ENCODE measurements at places on chromosomes 1 and 21. TPM values are rescaled to one million over a fixed set of nuclear protein-coding genes. Genes with fewer than 3 reads are reported as not detected.

CCDC181 gene
- not detected for total RNA-seq

S100A12 gene
- total RNA-seq, result not detected

SLC1A7 gene
- total RNA-seq, result 0.23 TPM

PLA2G2F gene
- total RNA-seq, result 0.18 TPM

CLCC1 gene
- 30.4 TPM for total RNA-seq

GRCh38 chr1:196063294-196063693 lies 544.9 kb downstream of the KCNT2 start:
- no peaks in the 10 kb centered on the region for H3K4me1 ChIP-seq
- H3K27ac ChIP-seq, result no peak overlapping the region
- DNase-seq, result no peak
- H3K27me3 ChIP-seq, result no peaks in the 10 kb centered on the region

DNA sequence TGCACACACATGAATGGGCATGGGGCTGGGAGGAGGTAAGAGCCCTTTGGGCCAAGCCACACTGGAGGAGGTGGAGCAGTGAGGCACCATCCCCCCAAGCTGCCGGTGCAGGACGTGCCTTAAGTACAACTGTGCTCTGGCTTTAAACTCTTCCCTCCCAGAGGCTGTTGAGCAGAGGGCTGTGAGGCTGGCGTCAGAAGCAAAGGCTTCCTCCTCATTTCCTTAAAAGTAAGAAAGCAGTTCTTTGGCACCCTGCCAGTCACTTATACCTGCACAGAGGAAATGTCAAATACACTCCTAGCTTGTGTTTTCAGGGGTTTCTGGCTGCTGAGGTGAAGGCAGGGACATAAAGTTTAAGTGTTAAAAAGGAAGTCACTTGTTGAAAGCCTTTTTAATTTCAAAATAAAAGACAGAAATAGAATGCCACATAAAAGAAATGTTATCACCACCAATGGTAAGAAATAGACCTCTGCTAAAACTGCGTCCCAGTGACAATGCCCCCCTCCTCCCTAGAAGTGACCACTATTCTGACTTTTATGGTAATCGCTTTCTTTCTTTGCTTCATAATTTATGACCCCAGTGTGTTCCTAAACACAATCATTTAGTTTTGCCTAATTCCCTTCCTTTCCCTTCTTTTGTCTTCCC lies 33.0 kb downstream of the LAMC2 start:
- H3K36me3 ChIP-seq, result peaks cover 55% of the 10 kb centered on the region
- H3K4me1 ChIP-seq, result no peaks in the 10 kb centered on the region
- no peak for DNase-seq
- H3K27me3 ChIP-seq, result no peaks in the 10 kb centered on the region

GRCh38 chr1:232302376-232303221 lies 327.3 kb downstream of the SIPA1L2 start:
- H3K4me3 ChIP-seq, result no peak overlapping the region
- H3K27me3 ChIP-seq, result no peaks in the 10 kb centered on the region
- no peak overlapping the region for H3K27ac ChIP-seq
- no peaks in the 10 kb centered on the region for H3K36me3 ChIP-seq
- no peak for DNase-seq
- H3K4me1 ChIP-seq, result peaks cover 14% of the 10 kb centered on the region

GRCh38 chr1:41918450-41919043 lies at the start of gene HIVEP3:
Gene HIVEP3, minus strand, starts transcription at chr1:41918922.
- no peaks in the 10 kb centered on the region for H3K27me3 ChIP-seq
- peaks cover 57% of the 10 kb centered on the region for H3K4me1 ChIP-seq
- peak within 1 kb of the TSS; percentile 77 for H3K27ac ChIP-seq
- DNase-seq, result peak; percentile 63
- H3K36me3 ChIP-seq, result no peaks in the 10 kb centered on the region

DNA sequence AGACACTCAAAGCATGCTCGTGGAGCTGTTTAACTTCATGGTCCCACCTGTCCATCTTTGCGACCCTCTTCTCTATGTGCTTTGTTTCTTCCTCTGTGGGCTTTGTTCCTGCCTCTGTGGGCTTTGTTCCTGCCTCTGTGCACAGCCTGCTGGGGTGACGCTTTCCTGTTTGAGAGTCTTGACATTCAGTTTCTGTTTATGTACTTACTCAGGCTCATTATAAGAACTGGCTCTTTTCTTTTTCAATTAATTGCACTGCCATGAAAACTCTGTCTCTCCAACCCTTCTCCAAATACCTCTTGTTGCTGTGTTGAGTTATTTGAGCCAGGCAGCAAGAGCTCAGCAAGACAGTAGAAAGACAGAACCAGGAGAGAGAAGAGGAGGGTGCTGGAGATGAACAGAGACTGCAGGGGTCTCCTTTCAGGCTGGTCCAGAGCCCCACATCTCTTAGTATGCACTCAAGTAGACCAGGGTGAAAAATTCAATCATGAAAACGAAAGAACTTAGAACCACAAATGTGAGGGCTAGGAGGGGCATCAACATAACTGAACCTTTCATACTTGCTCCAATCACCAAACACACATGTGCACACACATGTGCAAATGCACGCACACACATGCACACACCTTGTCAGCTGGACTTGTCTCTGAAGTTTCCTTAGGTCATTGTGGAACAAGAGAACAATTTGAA lies 88.3 kb upstream of the SGIP1 start:
- H3K27me3 ChIP-seq, result no peaks in the 10 kb centered on the region
- H3K36me3 ChIP-seq, result no peaks in the 10 kb centered on the region
- no peak overlapping the region for H3K4me3 ChIP-seq
- no peaks in the 10 kb centered on the region for H3K4me1 ChIP-seq

- peak overlapping the region; percentile 87 for H3K27ac ChIP-seq
- H3K36me3 ChIP-seq, result no peaks in the 10 kb centered on the region
- H3K27me3 ChIP-seq, result no peaks in the 10 kb centered on the region
These were observed 547.4 kb downstream of the LTN1 start for GRCh38 chr21:28445141-28445830.

GRCh38 chr1:92458146-92458545 lies 28.6 kb downstream of the GFI1 start:
- no peaks in the 10 kb centered on the region for H3K4me1 ChIP-seq
- no peaks in the 10 kb centered on the region for H3K36me3 ChIP-seq
- H3K27ac ChIP-seq, result no peak overlapping the region
- no peak for DNase-seq
- H3K4me3 ChIP-seq, result no peak overlapping the region

DNA sequence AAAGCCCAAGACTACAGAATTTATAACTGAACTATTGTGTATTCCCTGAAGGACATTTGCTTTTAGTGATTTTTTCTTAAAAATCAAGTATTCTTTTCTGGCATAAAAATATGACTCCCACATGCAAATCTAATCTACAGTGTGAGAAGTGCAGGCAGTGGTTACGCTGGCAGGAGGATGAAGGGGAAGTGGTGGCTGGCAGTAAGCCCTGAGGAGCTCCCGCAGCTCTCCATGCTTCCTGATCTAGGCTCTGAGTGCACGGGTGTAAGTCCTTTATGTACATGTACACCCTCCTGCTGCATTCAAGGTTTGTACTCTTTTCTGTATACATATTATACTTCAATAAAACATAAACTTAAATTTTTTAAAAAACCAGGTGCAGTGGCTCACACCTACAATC lies 67.5 kb upstream of the PRDX6 start:
- DNase-seq, result peak; percentile 94
- no peak overlapping the region for H3K4me3 ChIP-seq
- no peaks in the 10 kb centered on the region for H3K36me3 ChIP-seq
- H3K27ac ChIP-seq, result peak overlapping the region; percentile 9

- peaks cover 30% of the 10 kb centered on the region for H3K4me1 ChIP-seq
- H3K36me3 ChIP-seq, result no peaks in the 10 kb centered on the region
- H3K27me3 ChIP-seq, result no peaks in the 10 kb centered on the region
- H3K27ac ChIP-seq, result peak overlapping the region; percentile 38
These were observed 11.8 kb downstream of the RCC1 start for GRCh38 chr1:28517649-28517999.

DNA sequence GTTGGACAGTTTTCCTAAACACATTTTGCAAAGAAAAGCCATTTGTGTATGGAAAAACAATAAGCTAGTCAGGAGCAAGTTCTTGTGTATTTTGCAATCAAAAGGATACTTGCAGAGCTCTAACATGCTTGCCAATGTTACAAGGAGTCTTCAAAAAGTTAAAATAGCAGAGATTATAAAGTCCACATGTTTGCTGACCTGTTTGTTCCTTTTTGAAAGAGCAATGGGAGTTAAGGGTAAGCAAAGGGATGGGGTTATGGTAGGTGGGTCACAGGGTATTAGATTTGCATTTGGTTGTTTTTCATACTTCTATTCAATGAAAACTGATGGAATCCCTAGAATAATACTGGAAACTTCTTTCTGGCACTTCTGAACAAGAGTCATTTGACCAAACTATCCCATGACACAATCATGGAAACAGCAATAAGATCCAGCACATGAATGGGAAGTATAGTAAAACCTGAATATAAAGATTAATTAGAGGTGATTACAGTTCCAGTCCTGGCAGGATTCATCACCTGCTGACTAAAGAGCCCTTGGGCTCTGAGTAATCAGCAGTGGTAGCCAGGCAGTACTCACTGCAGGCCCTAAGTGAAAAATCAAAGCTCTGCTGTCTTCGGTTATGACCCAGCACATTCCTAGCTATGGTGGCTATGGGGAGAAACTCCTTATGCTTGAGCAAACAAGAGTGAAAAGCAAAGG lies 27.1 kb upstream of the ZC3H11B start:
- no peaks in the 10 kb centered on the region for H3K36me3 ChIP-seq
- H3K27ac ChIP-seq, result no peak overlapping the region
- H3K27me3 ChIP-seq, result no peaks in the 10 kb centered on the region
- DNase-seq, result peak; percentile 84
- no peak overlapping the region for H3K4me3 ChIP-seq

DNA sequence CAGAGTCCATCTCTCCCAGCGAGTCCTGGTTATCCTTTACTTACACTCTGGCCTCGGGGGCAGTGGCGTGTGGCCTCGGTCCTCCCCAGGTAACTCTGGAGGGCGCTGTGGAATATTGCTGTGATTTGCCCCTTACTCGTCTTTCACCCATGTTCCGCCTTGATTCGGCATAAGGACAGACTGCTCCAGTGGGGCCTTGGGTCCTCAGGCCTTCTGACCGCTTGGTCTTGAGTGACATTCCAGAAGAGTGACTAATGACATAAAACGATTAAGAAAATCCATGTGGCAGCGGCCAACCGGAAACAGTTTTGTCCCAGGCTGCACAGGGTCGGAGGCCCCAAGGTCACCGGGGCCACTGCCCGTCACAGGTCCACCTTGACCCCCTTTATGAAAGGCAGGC lies 11.0 kb downstream of the ICMT start:
- H3K4me1 ChIP-seq, result peaks cover 54% of the 10 kb centered on the region
- no peaks in the 10 kb centered on the region for H3K27me3 ChIP-seq
- peak; percentile 42 for DNase-seq
- H3K4me3 ChIP-seq, result no peak overlapping the region
- H3K27ac ChIP-seq, result no peak overlapping the region

GRCh38 chr1:236425031-236425663 lies 31.1 kb downstream of the EDARADD start:
- DNase-seq, result no peak
- no peak overlapping the region for H3K4me3 ChIP-seq
- H3K4me1 ChIP-seq, result no peaks in the 10 kb centered on the region
- no peaks in the 10 kb centered on the region for H3K36me3 ChIP-seq
- no peak overlapping the region for H3K27ac ChIP-seq

- H3K27me3 ChIP-seq, result no peaks in the 10 kb centered on the region
- H3K27ac ChIP-seq, result no peak overlapping the region
- H3K36me3 ChIP-seq, result no peaks in the 10 kb centered on the region
- H3K4me1 ChIP-seq, result no peaks in the 10 kb centered on the region
- no peak for DNase-seq
These were observed 659.9 kb downstream of the KCNT2 start for GRCh38 chr1:195948123-195948895.

DNA sequence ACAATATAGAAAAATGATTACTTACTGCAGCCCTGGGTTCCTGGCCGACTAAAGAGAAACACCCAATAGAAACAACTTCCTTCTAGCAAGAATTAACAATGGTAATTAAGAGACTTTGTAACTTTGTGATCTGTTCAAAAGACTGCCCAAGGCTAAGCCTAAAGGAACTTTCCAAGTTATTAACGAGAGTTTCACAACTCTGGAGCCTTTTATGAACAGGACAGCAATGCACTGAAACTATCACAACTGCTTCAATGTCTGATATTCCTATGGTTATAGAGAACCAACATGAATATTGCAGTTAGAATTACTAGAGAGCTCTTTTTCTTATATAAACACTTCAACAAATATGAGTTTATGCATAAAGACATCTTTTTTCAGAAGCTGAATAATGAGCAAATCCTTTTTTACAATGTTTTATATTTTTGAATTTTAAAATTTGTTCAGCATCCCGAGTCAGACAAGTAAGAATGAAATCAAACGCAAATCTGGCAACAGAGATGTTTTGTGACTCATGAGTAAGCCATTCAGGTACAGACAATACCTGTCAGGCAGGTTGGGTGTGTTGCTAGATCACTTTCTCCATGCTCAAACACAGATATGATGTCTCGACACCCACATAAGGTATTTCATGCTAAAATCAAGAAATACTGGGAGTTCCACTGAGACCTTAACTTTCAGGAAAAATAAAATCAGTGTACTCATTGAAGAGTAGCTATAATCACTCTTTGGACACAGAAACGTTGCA lies 22.2 kb upstream of the KCNJ15 start:
- peak overlapping the region; percentile 46 for H3K4me3 ChIP-seq
- peaks cover 21% of the 10 kb centered on the region for H3K4me1 ChIP-seq
- peak; percentile 95 for DNase-seq

DNA sequence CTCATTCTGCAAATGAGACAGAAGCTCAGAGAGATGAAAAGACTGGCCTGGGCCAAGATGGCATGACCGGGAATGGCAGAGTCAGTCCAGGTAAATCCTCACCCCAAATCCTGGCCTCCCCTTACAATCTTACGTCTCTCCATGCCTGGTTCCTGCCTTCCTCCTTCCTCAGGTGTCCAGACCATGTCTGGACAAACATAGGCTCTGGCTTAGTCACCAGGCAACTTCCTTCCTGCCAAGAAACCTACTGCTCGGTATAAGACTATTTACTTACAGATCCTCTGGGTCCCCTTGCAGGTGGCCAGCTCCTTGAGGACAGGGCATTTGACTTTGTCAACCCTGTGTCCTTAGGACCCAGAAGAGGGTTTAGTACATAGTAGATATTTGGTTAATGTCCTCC lies 69.4 kb upstream of the ROR1 start:
- no peak overlapping the region for H3K4me3 ChIP-seq
- no peaks in the 10 kb centered on the region for H3K27me3 ChIP-seq
- DNase-seq, result peak; percentile 86
- H3K36me3 ChIP-seq, result no peaks in the 10 kb centered on the region
- H3K27ac ChIP-seq, result peak overlapping the region; percentile 79
- peaks cover 45% of the 10 kb centered on the region for H3K4me1 ChIP-seq

DNA sequence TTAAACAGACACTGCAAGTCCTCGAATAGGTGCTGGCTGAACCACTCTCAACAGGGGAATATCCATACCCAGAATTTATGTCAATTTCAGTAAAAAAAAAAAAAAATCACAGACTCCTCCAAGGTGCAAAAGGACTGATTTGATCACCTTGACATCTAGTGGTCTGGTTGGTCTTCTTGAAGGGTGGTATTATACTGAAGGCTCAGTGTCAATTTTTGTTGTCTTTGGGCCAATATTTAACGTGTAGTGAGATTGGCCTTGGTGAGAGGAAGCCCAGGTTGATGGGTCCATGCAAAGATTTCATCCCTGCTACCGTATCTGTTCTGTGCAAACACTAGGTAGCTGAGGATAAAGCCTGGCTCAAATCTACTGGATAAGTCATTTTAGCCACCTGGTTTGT lies 4.0 kb upstream of the GBP5 start:
- H3K4me3 ChIP-seq, result no peak overlapping the region
- H3K27me3 ChIP-seq, result no peaks in the 10 kb centered on the region
- DNase-seq, result peak; percentile 27
- H3K4me1 ChIP-seq, result peaks cover 15% of the 10 kb centered on the region

Data from PC-3 (cell line).